NCI-H2029 (cell line): ENCODE measurements at places on chromosomes 12 and 14.

GRCh38 chr12:12611512-12612306 lies at the start of gene CREBL2:
CREBL2 (plus strand) TSS chr12:12611876; CDS start chr12:12612173, 297 bp downstream.
- peak; percentile 99 for DNase-seq

DNA sequence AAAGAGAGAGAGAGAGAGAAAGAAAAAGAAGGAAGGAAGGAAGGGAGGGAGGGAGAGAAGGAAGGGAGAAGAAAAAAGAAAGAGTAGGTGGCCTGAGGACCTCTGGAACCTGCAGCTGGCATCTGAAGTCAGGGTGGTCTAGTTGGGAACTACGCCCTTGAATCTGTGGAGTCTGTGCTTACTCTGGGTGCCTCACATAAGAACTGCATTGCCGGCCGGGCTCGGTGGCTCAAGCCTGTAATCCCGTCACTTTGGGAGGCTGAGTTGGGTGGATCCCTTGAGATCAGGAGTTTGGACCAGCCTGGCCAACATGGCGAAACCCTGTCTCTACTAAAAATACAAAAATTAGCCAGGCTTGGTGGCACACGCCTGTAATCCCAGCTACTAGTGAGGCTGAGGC lies 10.0 kb upstream of the NRDE2 start:
- DNase-seq: no peak

DNA sequence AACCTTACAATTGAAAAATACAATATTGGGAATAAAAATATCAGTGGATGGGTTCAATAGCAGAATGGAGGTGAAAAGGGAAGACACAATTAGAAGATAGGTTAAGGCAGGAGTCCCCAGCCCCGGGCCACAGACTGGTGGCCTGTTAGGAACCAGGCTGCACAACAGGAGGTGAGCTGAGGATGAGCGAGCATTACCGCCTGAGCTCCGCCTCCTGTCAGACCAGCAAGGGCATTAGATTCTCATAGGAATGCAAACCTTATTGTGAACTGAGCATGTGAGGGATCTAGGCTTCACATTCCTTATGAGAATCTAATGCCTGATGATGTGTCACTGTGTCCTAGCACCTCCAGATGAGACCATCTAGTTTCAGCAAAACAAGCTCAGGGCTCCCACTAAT lies 27.3 kb upstream of the ST8SIA1 start:
- no peak for DNase-seq

- DNase-seq: no peak
Observed at GRCh38 chr12:95687937-95688336, 102.6 kb downstream of the NTN4 start.

GRCh38 chr14:56064513-56064912 lies 53.7 kb upstream of the PELI2 start:
- DNase-seq: no peak

- no peak for DNase-seq
Observed at GRCh38 chr12:95624589-95624988, 73.3 kb upstream of the USP44 start.

- DNase-seq: no peak
Observed at GRCh38 chr12:8455271-8455670, 491 bp upstream of the CLEC6A start.

- no peak for DNase-seq
Observed at GRCh38 chr14:68885226-68886108, 92.6 kb upstream of the ZFP36L1 start.

GRCh38 chr12:105773471-105773870 lies 365.3 kb downstream of the NUAK1 start:
- DNase-seq: peak; percentile 66

GRCh38 chr14:54902143-54902520 lies 494 bp downstream of the GCH1 start:
- DNase-seq: peak; percentile 71

GRCh38 chr14:73026243-73026844 lies 562 bp downstream of the ZFYVE1 start:
- DNase-seq: no peak

- no peak for DNase-seq
Observed at GRCh38 chr14:74661726-74662450, 49.9 kb upstream of the LTBP2 start.

GRCh38 chr14:50364792-50365191 lies 31.9 kb downstream of the CDKL1 start:
- DNase-seq: no peak

GRCh38 chr14:61489932-61490331 lies 168.6 kb downstream of the PRKCH start:
- no peak for DNase-seq

- DNase-seq: no peak
Observed at GRCh38 chr12:59164226-59164625, 243.9 kb upstream of the LRIG3 start.

DNA sequence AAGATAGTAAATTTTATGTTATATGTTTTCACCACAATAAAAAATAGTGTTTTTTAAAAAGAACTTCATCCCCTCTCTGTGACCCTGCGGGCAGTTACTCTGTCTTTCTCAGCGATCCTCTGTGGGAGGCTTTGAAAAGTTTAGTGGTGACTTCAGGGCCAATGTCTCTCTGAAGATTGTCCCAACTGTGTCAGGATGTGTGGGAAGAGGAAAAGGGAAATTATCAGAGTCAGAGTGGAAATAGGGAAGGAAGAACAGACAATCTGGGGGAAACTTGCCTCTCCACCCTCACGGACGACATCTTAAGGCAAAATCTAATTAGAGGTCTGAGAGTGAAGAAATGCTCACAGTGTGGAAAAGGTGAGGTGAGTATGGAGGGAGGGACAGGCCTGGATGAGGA lies 3.5 kb upstream of the OR10P1 start:
- no peak for DNase-seq

- no peak for DNase-seq
Observed at GRCh38 chr12:32257695-32258496, 141.5 kb upstream of the FGD4 start.

DNA sequence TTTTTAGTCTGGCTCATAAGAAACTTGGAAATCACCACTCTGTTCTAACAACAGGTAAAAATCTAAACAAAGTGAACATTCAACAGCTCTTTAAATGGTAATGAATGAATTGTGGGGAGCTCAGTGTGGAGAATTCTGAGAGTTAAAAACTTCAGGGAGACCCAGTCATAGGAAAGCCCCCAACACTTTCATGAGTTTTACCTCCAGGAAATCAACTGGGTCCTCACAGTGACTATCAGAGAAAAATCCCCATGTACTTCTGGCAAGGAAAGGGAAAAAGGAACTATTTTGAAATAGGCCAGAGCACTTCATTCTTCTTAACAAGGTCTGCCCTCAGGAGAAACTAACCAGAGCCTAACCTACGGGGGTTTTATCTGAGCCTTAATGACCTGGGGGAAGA lies 134.7 kb downstream of the CMAS start:
- DNase-seq: no peak

DNA sequence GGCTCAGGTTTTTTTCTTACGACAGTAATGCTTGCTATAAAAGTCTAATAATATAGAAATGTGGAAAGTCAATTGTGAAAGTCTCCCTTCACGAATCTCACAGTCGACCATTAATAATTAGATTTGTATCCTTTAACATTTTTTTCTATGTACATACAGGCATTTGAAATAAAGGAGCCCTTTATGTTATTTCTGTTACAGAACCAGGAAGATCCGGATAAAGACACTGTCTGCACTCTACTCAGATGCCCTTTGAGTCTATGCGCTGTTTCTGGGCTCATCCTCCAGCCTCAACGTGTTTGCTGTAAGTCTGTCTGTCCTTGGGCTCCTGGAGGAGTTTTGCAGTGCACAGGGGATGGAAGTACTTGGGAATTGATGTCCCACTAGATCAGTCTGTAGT lies 212.2 kb upstream of the ATP2B1 start:
- DNase-seq: no peak

GRCh38 chr12:94080341-94081009 lies 67.9 kb upstream of the PLXNC1 start:
- no peak for DNase-seq

DNA sequence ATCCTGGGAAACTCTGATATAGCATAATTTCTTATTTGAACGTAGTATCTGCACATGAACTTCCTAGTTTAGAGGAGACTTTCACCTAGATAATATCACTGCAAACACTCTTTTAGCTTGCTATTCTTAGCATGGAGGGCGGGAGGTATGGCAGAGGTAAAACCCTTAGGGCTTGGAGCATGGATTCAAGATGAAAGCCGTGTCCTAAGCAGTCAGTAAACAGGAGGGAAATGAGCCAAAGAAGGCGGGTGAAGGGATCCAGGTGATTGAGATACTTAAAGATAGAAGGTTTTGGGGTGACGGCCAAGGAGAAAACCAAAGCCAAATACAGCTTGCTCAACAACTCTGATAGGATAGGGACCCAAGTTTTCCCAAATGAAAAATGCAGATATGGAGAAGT lies 107.1 kb upstream of the BCAT1 start:
- no peak for DNase-seq

- DNase-seq: no peak
Observed at GRCh38 chr12:3160081-3160480, 82.9 kb downstream of the TSPAN9 start.

GRCh38 chr12:89161557-89161956 lies 190.7 kb downstream of the DUSP6 start:
- DNase-seq: no peak

- no peak for DNase-seq
Observed at GRCh38 chr12:19287302-19287701, 152.0 kb upstream of the AEBP2 start.

DNA sequence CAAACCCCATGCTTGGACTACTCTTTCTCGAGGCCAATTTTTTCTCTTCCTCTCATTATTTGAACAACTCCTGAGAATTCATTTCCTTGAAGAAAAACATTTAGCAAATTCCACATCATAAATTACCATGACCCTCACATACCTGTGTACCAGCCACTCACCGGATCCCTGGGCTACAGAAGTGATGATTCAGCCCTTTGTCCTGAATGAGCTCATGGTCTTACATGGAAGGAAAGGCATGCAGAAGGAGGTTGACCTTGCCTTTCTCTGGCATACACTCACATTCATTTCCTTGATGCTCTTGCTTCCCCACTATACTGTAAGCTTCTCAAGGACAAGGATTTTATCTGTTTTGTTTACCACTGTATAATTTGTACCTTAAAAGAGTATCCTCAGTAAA lies 191.5 kb downstream of the SLC5A8 start:
- DNase-seq: no peak

- no peak for DNase-seq
Observed at GRCh38 chr12:66945189-66945817, 266.4 kb upstream of the GRIP1 start.

DNA sequence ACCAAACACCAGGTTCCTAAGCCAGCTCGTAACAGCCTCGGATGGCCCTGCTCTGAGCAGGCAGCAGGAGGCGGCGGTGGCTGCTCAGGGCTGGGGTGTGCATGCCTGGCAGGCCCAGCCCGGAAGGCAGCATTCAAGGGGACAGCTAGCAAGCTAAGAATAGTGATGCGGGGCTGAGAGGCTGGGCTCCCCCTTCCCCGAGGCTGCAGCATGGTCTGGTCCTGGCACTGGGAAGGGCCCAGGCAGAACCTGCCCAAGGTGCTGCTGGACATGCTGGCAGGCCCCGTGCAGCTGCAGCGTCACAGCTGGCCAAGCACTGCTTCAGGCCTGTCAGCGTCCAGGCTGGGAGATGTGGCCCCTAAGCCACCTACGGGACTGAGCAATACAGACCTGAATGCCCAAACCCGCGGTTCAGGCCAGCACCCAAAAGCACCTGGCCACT lies 26.4 kb upstream of the NUDT14 start:
- no peak for DNase-seq

- peak; percentile 8 for DNase-seq
Observed at GRCh38 chr14:48398675-48399282, 723.4 kb upstream of the MDGA2 start.

DNA sequence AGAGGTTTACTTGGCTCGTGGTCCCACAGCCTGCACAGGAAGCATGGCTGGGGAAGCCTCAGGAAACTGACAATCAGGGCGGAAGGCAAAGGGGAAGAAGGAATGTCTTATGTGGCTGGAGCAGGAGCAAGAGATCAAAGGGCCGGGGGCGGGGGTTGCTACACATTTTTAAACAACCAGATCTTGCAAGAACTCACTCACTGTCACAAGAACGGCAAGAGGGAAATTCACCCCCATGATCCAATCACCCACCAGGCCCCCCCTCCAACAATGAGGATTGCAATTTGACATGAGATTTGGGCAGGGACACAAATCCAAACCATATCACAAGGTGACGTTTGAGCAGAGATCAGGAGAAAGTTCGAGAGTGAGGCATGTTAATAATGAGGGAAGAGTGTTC lies 163.7 kb upstream of the RPH3A start:
- no peak for DNase-seq

- no peak for DNase-seq
Observed at GRCh38 chr12:18375131-18375530, 113.8 kb downstream of the PIK3C2G start.

- DNase-seq: no peak
Observed at GRCh38 chr14:23357261-23357660, 4.6 kb upstream of the SLC22A17 start.

DNA sequence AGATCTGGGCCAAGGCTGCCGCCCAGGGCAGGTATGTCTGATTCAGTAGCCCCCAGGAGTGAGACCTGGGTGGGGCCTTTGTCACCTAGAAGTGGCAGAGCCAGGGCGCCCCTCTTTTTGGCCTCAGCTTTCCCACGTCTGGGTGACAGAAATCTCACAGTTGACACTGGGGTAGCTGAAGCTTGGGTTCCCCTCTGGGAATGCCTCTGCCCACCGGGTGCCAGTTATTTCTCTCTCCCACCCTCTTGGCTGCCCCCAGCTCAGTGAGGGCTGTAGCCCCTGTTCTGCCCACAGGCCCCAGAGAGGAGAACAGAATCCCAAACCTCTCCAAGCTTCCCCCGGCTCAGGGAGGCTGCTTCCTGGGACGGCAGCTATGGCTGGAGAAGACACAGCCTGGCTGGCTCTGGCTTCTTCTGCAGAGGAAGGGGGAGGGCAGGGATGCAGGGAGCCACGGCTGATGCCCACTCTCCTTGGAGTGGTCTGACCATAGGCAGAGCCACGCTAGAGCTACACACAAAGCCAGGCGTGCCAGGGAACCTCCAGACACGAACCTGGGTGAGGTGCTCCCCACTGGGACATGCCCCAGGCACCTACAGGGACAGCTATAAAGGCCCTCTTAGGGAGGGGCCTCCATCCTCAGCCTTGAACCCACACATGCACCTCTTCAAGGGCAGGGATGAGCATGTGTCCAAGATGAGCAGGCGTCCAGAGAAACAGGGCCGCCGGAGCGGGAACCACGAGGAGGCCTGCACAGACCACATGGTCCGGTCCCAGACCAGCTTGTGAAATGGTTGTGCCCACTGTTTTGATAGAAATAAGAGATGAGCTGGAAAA lies 51.7 kb downstream of the BEGAIN start:
- no peak for DNase-seq
